ENCODE measurements at places on chromosomes 1 and 21. TPM values are rescaled to one million over a fixed set of nuclear protein-coding genes. Genes with fewer than 3 reads are reported as not detected.

The CLIC6 gene
- 4.7 TPM for total RNA-seq

DNA sequence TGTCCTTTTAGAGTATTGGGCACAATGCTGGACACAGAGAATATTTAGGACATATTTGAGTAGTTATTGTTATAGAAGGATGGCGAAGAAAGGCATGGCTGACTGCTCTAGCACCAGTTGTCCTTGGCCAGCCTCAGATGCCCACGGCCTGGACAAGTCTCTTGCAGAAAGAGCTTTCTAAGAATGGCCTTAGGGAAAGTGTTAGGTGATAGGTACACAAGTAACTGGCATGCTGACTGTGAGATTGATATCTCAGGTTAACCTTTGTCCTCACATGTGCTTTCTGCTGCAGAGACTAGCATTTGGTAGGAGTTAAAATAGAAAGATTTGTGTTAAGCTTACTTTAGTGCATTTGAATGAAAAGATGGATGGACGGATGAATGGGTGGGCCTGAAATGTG lies 10.1 kb downstream of the SFT2D2 start:
- DNase-seq: no peak

DNA sequence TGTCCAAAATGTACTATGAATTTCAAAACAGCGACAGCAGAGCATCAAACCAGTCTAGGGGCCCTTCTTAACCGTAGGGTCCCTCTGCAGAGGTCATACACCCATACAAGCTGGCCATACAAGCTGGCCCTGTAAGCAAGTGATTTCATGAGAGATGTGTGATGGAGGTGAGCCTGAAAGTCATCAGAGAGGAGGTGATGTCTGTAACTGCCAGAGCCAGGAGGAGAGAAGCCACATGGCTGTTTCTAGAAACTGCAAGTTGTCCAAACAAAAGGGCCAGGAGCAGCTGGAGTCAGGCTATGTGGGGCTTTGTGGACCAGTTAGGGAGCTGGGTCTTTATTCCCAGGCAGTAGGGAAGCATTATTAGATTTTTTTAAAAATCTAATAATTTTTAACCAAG lies 14.8 kb upstream of the SERINC2 start:
- DNase-seq: no peak

The CR1 gene
- 30.1 TPM for total RNA-seq

The AMY1A gene
- total RNA-seq: not detected

The DCST1 gene
- 0.31 TPM for total RNA-seq

- DNase-seq: no peak
These were observed 428.6 kb upstream of the BRINP3 start for GRCh38 chr1:190906206-190906725.

GRCh38 chr1:236608930-236609726 lies 4.8 kb upstream of the HEATR1 start:
- DNase-seq: peak; percentile 66

The KRTAP22-2 gene
- total RNA-seq: not detected

GRCh38 chr21:17340081-17340480 lies 172.8 kb upstream of the CXADR start:
- no peak for DNase-seq

- no peak for DNase-seq
These were observed 12.4 kb downstream of the HMGN1 start for GRCh38 chr21:39336457-39337008.

- DNase-seq: no peak
These were observed 847.7 kb downstream of the NCAM2 start for GRCh38 chr21:21845901-21846300.

GRCh38 chr1:90474731-90475130 lies 242.4 kb downstream of the BARHL2 start:
- DNase-seq: no peak

The TEDDM1 gene
- not detected for total RNA-seq

DNA sequence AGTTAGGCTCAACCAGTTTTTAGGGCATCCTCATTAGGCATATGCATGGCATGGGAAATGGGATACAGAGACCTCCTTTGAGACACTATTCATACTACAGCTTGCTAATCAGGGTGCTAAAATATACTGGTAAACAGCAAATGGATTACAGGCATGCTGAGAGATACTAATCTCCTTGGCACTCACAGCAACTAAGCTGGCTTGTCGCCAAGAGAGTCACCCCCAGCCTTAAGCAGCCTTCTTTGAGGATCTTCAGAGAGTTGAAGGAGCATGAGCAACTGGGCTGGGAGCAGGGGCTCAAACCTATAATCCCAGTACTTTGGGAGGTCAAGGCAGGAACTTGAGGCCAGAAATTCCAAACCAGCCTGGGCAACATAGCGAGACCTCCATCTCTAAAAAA lies 120.1 kb upstream of the NR5A2 start:
- DNase-seq: no peak

The RIPPLY3 gene
- total RNA-seq: not detected

The CRABP2 gene
- 40.0 TPM for total RNA-seq

DNA sequence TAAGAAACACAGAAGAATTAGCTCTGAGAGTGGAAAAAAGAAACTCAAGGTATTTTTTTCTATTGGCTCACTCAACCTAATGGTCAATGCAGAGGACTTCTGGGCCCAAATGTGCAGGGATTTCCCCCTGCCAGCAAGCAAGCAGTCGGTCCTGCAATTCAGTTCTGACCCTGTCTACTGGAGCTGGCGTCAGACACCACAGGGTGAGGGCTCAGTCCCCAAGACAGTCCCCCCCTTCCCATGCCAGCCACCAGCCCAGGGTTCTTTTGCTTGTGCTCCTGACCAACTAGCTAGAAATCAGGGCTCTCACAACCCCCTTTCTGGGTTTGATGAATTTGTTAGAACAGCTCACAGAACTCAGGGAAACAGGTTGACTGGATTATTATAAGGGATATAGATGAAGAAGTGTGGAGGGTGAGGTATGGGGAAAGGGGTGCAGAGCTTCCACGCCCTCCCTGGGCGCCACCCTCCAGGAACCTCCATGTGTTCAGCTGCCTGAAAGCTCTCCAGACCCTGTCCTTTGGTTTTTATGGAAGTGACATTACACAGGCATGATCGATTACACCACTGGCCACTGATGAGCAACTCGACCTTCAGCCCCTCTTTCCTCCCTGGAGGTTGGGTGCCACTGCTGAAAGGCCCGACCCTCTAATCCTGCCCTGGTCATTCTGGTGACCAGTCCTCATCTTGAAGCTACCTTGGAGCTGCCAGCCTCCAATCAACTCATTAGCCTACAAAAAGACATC lies 22.5 kb upstream of the PWP2 start:
- DNase-seq: no peak

Measured in sciatic nerve (tissue), 2 donors.